ENCODE measurements at places on chromosomes 7 and 10. TPM values are rescaled to one million over a fixed set of nuclear protein-coding genes. Genes with fewer than 3 reads are reported as not detected.

CLDN3 gene
- polyA plus RNA-seq: not detected

TLL2 gene
- polyA plus RNA-seq: 4.6 TPM

ELAPOR2 gene
- polyA plus RNA-seq: 0.80 TPM

GRK5 gene
- polyA plus RNA-seq: 27.6 TPM

PTF1A gene
- not detected for polyA plus RNA-seq

SH2B2 gene
- polyA plus RNA-seq: 2.2 TPM

FIS1 gene
- polyA plus RNA-seq: 204 TPM

NOC3L gene
- polyA plus RNA-seq: 9.9 TPM

SH2D4B gene
- not detected for polyA plus RNA-seq

CYP26C1 gene
- polyA plus RNA-seq: not detected

OPALIN gene
- polyA plus RNA-seq: not detected

MYH16 gene
- polyA plus RNA-seq: not detected

NRCAM gene
- 0.71 TPM for polyA plus RNA-seq

ZNF503 gene
- polyA plus RNA-seq: 4.4 TPM

MALRD1 gene
- 0.19 TPM for polyA plus RNA-seq

- no peaks in the 10 kb centered on the region for H3K27me3 ChIP-seq
- H3K27ac ChIP-seq: peak overlapping the region; percentile 52
- H3K4me1 ChIP-seq: peaks cover 30% of the 10 kb centered on the region
- no peaks in the 10 kb centered on the region for H3K36me3 ChIP-seq
- H3K4me3 ChIP-seq: no peak overlapping the region
Measured at GRCh38 chr7:18540396-18540795, 44.8 kb downstream of the HDAC9 start.

GRCh38 chr10:89224739-89225443 is 17.8 kb upstream of the CH25H start:
- peaks cover 3% of the 10 kb centered on the region for H3K4me1 ChIP-seq
- no peaks in the 10 kb centered on the region for H3K27me3 ChIP-seq
- peak overlapping the region; percentile 78 for H3K27ac ChIP-seq
- peak overlapping the region; percentile 35 for H3K4me3 ChIP-seq
- DNase-seq: peak; percentile 45

GRCh38 chr10:125797994-125798662 is 22.5 kb upstream of the MMP21 start:
- no peak overlapping the region for H3K27ac ChIP-seq
- peaks cover 4% of the 10 kb centered on the region for H3K4me1 ChIP-seq
- no peak for DNase-seq

GRCh38 chr7:38681882-38682281 is 50.7 kb upstream of the AMPH start:
- H3K4me1 ChIP-seq: no peaks in the 10 kb centered on the region
- no peak for DNase-seq

DNA sequence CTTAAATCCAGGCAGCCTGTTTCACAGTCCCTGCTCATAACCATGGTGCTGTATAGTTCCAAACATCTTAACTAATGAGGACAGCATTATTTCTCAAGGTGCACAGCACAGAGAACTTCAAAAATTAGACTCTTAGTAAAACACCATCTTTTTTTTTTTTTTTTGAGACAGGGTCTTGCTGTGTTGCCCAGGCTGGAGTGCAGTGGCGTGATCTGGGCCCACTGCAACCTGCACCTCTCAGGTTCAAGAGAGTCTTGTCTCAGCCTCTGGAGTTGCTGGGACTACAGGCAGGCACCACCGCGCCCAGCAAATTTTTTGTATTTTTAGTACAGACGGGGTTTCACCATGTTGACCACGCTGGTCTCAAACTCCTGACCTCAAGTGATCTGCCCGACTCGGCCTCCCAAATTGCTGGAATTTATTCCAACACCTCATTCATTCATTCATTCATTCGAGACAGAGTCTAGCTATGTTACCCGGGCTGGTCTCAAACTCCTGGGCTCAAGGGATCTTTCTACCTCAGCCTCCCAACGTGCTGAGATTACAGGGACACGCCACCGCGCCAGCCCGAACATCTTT is 507 bp upstream of the TMEM254 start:
- H3K27me3 ChIP-seq: no peaks in the 10 kb centered on the region
- H3K36me3 ChIP-seq: peaks cover 13% of the 10 kb centered on the region
- H3K4me3 ChIP-seq: peak overlapping the region; percentile 65
- no peak for DNase-seq
- H3K27ac ChIP-seq: peak overlapping the region; percentile 94
- peaks cover 14% of the 10 kb centered on the region for H3K4me1 ChIP-seq

DNA sequence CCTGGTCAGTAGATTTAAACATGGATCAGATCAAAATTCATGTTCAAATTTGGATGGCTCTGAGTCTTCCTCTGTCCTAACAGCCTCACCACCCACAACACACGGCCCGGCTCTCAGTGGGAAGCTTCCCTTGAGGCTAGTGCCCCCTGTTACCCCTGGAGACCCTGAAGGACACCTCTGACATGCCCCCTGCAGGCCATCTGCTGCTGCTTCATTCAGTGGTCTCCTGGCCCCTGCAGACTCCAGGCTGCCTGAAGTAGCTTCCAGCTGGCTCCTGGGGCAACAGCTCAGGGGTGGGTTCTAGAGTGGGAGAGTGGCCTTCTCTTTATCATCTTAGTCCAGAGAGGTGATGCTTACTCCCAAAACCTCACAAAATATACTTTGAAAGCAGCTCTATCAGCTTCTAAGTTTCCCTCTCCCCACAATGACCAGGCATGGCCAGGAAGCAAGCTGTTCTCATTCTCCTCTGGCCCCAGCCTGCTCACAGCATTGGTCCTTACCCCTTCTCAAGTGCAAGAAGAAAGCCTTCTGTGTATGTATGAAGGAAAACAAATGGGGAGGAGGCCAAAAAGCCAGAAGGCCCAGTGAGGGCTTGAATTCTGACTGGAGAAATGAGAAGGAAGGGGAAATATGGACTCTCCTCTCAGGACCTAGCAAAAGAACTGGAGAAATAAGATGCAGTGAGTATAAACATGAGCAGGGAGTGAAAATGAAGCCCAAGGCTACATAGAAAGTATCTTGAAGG is 189.6 kb upstream of the INHBA start:
- no peaks in the 10 kb centered on the region for H3K4me1 ChIP-seq
- no peaks in the 10 kb centered on the region for H3K36me3 ChIP-seq
- no peak for DNase-seq
- H3K27me3 ChIP-seq: no peaks in the 10 kb centered on the region
- H3K27ac ChIP-seq: no peak overlapping the region
- no peak overlapping the region for H3K4me3 ChIP-seq

GRCh38 chr7:132777414-132777813 is 201.1 kb upstream of the PLXNA4 start:
- no peaks in the 10 kb centered on the region for H3K27me3 ChIP-seq
- H3K4me1 ChIP-seq: no peaks in the 10 kb centered on the region
- H3K4me3 ChIP-seq: no peak overlapping the region
- no peak overlapping the region for H3K27ac ChIP-seq
- no peak for DNase-seq

GRCh38 chr10:113356794-113357680 is 195.8 kb upstream of the HABP2 start:
- no peak overlapping the region for H3K4me3 ChIP-seq
- DNase-seq: no peak
- no peaks in the 10 kb centered on the region for H3K36me3 ChIP-seq

DNA sequence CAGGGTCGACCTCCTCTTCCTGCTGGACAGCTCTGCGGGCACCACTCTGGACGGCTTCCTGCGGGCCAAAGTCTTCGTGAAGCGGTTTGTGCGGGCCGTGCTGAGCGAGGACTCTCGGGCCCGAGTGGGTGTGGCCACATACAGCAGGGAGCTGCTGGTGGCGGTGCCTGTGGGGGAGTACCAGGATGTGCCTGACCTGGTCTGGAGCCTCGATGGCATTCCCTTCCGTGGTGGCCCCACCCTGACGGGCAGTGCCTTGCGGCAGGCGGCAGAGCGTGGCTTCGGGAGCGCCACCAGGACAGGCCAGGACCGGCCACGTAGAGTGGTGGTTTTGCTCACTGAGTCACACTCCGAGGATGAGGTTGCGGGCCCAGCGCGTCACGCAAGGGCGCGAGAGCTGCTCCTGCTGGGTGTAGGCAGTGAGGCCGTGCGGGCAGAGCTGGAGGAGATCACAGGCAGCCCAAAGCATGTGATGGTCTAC is 46.9 kb downstream of the VWA2 start:
- H3K4me3 ChIP-seq: no peak overlapping the region
- no peaks in the 10 kb centered on the region for H3K4me1 ChIP-seq
- no peak for DNase-seq
- no peaks in the 10 kb centered on the region for H3K27me3 ChIP-seq
- H3K36me3 ChIP-seq: no peaks in the 10 kb centered on the region
- H3K27ac ChIP-seq: no peak overlapping the region

DNA sequence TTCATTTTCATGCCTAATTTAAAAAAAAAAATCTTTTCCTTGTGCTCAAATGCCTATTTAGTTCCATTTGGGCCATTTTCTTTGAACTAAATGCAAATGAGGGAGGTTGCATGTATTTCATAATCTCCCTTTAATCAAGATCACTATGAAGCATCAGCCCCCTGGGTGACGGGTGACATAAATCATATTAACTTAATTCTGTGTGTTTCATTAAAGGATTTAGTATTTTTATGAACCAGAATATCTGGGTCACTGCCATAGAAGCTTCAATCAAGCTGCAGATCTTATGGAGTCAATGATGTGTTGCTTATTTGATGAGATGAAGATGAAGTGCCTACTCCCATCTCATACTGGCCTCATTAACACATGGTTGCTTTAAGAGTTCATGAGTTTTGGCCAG is 301.9 kb upstream of the PRKCQ start:
- no peaks in the 10 kb centered on the region for H3K4me1 ChIP-seq
- no peak overlapping the region for H3K27ac ChIP-seq
- no peaks in the 10 kb centered on the region for H3K36me3 ChIP-seq
- no peak for DNase-seq
- H3K27me3 ChIP-seq: no peaks in the 10 kb centered on the region

DNA sequence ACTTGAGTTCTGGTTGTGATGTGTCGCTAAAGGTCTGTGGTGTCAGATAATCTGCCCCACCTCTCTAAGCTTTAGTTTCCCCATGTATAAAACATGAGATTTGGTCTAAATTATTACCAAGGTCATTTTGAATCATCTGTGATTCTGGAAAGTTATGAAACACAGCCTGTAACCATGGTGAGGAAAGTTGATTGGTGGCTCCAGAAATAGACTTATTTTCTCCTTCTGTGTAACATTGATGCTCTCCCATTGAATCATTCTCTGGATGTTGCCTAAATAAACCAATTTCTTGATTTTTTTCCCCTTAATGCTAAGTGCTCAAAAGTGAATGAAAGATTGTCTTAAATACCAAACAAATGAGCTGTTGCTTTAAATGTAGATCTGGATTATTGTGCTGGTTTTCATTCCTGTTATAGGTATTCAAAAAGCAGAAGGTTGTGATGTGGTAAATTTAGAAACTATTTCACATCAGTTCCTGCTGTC is 30.0 kb upstream of the PCGF5 start:
- no peak for DNase-seq
- H3K4me1 ChIP-seq: peaks cover 7% of the 10 kb centered on the region
- no peak overlapping the region for H3K4me3 ChIP-seq

GRCh38 chr7:16657656-16658279 is 11.8 kb downstream of the BZW2 start:
- H3K27ac ChIP-seq: peak overlapping the region; percentile 69
- no peaks in the 10 kb centered on the region for H3K27me3 ChIP-seq
- H3K4me1 ChIP-seq: peaks cover 60% of the 10 kb centered on the region
- H3K36me3 ChIP-seq: no peaks in the 10 kb centered on the region
- no peak overlapping the region for H3K4me3 ChIP-seq

GRCh38 chr10:85602306-85602705 is 764.3 kb downstream of the GRID1 start:
- H3K27ac ChIP-seq: no peak overlapping the region
- H3K4me1 ChIP-seq: no peaks in the 10 kb centered on the region
- no peaks in the 10 kb centered on the region for H3K36me3 ChIP-seq

DNA sequence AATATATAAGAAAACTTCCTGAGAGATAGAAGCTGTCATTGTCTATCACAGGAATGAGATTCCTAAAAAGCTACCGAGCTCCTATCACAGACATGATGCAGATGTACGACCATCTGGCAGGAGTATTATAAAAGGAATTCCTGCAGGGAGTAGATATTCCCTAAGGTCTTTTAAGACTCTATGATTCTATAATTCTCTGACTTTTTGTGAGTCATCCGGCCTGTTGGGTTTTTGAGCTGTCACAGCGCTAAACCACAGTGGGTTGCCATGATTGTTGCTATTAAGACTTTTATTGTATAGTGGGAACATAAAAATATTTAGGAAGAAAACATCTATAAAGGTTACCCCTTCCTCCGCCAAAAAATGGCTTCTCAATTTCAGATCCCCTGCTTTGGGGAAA is 223.4 kb downstream of the BMPER start:
- no peaks in the 10 kb centered on the region for H3K36me3 ChIP-seq
- H3K4me1 ChIP-seq: no peaks in the 10 kb centered on the region
- no peak for DNase-seq

DNA sequence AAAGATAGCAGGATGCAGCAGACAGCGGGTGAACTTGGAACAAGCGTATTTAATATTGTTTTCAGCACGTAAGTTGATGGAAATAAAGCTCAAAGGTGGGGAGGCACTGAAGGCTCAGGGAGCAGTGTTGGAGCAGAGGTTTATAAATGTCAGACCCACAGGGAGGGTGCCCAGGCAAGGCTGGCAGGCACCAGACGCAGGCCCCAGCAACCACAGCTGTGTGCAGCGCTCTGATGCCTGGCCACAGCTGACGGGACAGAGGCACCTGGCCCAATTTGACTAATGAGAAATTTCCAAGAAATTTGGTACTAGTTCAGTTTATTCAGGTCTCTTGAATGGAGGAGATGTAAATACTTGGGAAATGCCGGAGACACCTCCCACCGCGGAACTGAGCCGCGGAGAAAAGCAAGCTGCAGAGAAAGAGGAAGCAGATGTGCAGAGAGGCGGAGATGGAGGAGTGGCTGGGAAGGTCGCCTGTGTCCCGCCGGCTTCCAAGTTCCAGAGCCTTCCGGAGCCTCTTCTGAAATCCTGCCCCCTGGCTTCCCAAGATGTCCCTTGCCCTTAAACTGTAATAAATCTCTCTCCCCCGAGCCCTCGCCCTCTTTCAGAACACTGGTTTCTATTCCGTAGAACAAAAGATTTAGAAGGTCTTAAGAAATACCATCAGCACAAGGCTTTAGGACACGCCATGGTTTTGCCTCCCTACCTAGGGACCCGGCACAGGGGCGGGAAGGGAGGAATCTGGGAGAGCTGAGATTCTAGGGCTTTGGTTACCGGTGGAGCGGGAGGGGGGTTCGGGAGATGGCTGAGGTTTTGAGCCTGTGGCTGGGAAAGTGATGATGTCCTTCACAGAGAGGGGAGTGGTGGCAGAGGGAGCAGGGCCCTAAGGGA is 38.4 kb upstream of the PLXNA4 start:
- H3K4me3 ChIP-seq: peak overlapping the region; percentile 32
- no peaks in the 10 kb centered on the region for H3K36me3 ChIP-seq
- peak; percentile 60 for DNase-seq
- no peak overlapping the region for H3K27ac ChIP-seq
- H3K4me1 ChIP-seq: no peaks in the 10 kb centered on the region
- no peaks in the 10 kb centered on the region for H3K27me3 ChIP-seq

DNA sequence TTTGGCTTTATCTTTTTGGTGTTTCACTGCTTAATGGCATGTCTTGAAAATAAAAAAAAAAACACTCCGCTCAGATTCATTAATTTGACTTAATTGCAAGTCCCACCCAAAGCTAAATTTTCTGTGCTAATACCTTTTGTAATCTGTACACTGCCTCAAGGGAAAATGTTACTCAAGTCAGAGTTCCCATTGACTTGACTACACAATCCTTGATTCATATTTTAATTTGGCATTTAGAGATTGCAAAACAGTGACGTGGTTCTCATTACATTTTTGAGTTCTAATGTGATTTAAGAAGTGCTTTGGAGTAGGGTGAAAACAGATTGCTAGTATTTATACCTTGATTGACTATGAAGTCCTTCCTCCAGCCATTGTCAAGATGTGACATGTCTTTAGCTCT is 21.3 kb upstream of the LIPM start:
- no peaks in the 10 kb centered on the region for H3K27me3 ChIP-seq
- no peaks in the 10 kb centered on the region for H3K4me1 ChIP-seq
- DNase-seq: no peak
- H3K36me3 ChIP-seq: no peaks in the 10 kb centered on the region
